Activated T-cell treated with anti-CD3 and anti-CD28 coated beads for 1 hour (primary cell): ENCODE measurements at places on chromosomes 6 and 20.

- DNase-seq = no peak
Measured at GRCh38 chr20:47521059-47521808, 19.5 kb downstream of the NCOA3 start.

DNA sequence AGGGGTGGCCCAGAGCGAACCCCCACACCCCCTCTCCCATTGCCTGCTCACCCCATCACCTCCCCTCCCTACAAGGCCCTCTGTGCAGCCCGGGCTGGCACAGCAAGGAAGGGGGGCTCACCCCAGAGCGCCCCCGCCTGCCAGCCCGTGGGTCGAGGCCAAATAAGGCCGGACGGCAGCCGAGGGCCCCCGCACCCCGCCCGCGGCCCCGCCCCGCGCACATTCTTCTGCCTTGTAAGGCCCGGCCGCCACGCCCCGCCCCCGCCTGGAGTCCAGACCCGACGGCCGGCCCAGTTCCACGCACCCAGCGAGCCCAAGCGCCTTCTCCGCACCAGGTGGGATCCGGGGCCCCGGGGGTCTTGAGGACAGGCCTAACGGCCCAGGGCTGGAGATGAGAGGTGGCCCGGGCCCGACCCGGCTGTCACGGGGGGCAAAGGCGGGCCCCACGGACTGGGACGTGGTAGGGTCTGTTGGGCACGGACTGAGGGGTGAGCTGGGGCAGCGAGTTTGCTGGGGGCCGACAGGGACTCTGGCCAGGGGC, at the start of gene MYL9:
Gene MYL9 (plus strand): TSS at position 293 of the 541 bp plus-strand sequence. CDS start 3,366 bp downstream, outside the sequence.
- no peak for DNase-seq

DNA sequence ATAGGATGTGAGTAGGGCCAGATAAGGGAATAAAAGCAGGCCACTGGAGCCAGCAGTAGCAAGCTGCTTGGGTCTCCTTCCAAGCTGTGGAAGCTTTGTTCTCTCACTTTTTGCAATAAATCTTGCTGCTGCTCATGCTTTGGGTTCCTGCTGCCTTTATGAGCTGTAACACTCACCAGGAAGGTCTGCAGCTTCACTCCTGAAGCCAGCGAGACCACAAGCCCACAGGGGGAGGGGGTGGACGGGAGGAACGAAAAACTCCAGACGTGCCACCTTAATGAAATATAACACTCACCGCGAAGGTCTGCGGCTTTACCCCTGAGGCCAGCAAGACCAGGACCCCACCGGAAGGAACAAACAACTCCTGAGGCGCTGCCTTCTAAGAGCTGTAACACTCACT, 1324.4 kb upstream of the EYS start:
- DNase-seq = no peak

- DNase-seq = no peak
Measured at GRCh38 chr6:63643862-63644261, 8.3 kb downstream of the PHF3 start.

DNA sequence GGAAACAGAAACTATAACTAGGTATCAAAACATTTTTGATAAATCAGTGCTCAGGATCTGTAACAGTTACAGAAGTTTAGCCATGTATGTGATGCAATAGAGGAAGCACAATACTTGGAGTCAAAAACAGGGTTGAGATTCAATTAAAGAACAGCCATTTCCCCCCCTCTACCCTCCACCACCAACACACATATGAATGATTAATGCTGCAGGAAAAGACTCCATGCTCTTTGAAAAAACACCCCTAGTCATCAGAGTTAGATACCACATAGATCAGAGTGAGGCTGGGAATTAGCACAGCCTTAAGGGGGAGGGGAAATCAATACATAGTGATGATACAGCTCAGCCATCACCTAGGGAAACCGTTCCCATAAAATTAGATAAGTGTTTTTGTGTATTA, 108.9 kb upstream of the EMILIN3 start:
- no peak for DNase-seq

- no peak for DNase-seq
Measured at GRCh38 chr6:14918200-14918907, 327.5 kb upstream of the JARID2 start.

DNA sequence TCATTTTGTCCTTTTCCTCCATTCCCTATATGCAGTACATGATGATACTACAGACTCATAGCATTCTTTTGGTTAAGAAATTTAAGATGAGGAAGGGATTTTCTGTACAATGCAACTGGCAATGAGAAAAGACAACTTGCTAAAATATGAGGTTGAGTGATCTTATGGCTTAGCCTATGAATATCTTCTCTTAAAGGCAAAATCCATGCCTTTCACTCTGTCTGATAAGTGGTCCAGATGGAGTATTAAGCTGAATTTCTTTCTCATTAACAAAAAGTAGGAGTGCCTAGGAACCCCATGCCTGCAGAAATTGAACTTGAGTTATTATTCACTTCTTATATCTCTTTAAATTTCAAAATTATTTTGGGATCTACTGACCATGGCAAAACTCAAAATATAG, 135.3 kb downstream of the GRIK2 start:
- no peak for DNase-seq

GRCh38 chr6:157090736-157091135, 232.6 kb downstream of the TMEM242 start:
- DNase-seq = no peak

DNA sequence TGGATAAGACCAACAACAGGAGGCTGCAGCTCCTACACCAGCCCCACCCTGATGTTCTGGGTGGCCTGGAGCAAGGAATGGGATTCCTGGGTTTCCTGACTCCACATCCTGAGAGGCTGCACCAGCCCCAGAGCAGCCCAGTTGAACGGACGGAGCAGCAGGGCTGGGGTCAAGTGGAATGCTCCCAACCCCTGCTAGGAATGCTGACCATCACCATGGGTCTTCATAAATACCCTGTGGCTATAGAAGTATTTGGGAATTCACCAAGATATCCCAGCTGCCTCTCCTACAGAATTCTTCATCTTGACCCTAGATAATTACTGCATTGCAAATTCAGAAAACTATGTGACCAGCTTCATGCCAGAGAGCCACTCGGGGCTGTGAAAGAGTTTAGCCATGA, 180.3 kb downstream of the THBS2 start:
- no peak for DNase-seq

DNA sequence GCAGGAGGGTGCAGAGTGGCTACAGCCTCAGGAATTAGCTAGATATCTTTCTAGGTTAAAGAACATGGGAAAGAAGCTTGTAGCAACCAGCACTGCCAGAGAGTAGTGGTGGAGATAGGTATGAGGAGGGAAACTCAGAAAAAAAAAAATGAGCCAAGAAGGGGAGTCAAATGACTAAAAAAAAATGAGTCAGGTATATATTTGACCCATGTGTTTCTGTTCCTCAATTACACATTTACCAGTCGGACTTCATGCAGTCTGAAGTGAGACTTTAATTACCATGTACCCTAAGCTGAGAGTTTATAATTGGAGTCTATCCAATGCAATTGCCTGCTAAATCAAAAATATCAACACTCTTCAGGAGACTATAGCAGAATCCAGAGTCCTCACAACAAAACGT, 964.6 kb downstream of the HACE1 start:
- no peak for DNase-seq

GRCh38 chr6:10099529-10100140, 315.2 kb downstream of the TFAP2A start:
- no peak for DNase-seq

DNA sequence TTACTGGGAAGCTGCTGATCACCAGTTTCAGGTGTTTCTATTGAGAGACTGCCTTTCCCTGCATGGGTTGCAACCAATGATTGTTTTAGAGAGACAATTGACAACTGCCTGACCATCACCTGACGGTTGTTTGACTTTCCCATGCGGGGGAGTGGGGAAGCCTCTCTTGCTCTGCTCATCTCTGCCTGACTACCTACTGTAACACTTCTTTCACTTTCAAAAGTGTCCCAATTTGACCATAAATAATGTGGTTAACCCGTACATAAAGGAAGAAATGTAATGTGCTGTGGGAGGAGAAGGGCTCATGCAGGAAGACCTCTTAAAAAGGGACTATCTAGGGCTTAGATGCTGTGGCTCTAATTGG, 122.1 kb upstream of the PHACTR1 start:
- DNase-seq = no peak

- DNase-seq = no peak
Measured at GRCh38 chr20:63295846-63296245, 2.9 kb downstream of the COL20A1 start.

GRCh38 chr20:43800186-43800585, 73.4 kb upstream of the GTSF1L start:
- DNase-seq = no peak
